Stimulated activated CD8-positive, alpha-beta memory T cell treated with anti-CD3 and anti-CD28 coated beads, Interleukin-12 subunit alpha, Interleukin-12 subunit beta, amount 100 ng/mL, for 1 hour (primary cell): ENCODE measurements at places on chromosomes 11 and 22.
A peak's percentile ranks its signal among the peaks of the same experiment; 100 is the strongest.

GRCh38 chr11:127804747-127805400, 782.5 kb downstream of the ETS1 start:
- DNase-seq, result no peak

- DNase-seq, result no peak
These were observed 10.5 kb upstream of the MMP13 start for GRCh38 chr11:102966011-102966410.

DNA sequence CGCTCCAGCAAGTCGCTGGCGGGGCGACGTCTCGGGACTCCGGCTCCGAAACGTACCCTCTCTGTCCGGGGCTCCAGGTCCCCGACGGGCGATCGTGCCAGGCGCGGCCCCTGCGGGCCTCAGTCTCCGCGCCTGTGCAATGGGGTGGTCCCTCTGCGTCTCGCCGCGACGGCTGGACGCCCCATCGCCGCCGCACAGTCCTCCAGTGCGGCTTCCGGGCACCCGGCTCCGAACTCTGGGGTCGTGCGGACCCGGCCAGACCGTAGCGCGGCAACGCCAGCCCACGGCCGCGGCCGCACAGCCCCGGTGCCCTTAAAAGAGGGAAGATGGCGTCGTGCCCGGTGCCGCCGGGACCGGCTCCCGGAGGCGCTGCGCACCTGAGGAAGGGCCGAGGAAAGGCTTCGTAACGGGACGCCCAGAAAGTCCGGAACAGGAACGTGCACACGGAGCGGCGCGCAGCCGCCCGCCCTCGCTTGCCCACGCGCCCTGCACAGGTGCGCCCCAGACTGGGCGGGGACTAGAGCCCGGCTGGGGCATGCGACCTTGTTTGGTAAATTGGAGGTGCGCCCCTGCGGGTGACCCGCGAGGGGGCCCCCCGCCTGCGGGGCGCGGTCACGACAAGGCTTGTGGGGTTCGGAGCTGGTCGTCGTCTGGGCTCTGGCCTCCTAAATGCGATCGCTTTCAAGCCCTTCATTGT, 525 bp downstream of the BIK start:
- DNase-seq, result no peak

GRCh38 chr11:128341280-128342248, 245.8 kb downstream of the ETS1 start:
- peak; percentile 41 for DNase-seq

GRCh38 chr11:95920460-95921105, 3.3 kb downstream of the MTMR2 start:
- no peak for DNase-seq

DNA sequence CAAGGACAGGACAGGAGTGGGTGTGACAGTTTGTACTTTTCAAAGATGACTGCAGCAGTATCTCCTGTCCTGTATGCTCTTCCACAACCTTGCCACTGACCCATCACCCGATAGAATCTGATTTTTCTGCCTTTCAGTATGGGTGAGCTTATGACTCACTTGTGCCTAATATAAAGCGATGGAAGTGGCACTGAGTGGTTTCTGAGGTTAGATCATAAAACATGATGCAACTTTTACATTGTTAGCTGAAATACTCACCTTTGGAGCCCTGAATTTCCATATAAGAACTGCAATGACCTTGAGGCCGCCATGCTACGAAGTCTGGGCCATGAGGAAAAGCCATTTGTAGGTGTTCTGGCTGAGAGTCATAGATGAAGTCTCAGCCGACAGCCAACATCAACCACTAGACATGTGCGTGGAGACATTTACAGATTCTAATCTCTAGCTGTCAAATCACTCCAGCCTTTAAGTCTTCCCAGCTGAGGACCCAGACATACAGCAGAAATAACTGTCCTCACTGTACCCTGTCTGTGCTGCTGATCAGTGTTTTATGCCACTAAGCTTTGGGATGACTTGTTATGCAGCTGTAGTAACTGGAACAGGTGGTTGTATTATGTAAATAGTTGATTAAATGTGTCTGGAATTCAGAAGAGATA, 105.9 kb upstream of the ARHGAP20 start:
- DNase-seq, result no peak

- no peak for DNase-seq
These were observed 15.2 kb downstream of the KCNQ1OT1 start for GRCh38 chr11:2684581-2684980.

DNA sequence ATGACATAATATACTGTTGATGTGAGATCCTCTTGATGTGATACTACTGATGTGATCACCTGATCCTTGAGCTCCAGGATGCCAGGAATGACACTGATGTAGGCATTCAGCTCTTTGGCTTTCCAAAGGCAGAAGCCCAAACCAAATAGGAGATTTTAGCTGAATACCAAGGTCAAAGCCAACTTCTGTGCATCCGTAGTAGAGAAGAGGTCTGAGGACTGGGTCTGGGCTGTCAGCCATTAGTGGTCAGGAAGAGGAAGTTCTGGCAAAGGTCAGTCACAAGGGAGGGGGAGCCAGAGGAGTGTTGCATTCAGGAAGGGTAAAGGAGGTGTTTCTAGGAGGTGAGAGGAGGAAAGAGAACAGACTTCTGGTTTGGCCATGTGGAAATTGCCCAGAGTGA, 53.4 kb upstream of the PARVG start:
- no peak for DNase-seq

- no peak for DNase-seq
These were observed 8.6 kb downstream of the KCNQ1 start for GRCh38 chr11:2453436-2453835.

GRCh38 chr11:128767591-128768001, 73.7 kb downstream of the FLI1 start:
- DNase-seq, result no peak

- no peak for DNase-seq
These were observed 34.2 kb upstream of the PRR5 start for GRCh38 chr22:44667829-44668189.

DNA sequence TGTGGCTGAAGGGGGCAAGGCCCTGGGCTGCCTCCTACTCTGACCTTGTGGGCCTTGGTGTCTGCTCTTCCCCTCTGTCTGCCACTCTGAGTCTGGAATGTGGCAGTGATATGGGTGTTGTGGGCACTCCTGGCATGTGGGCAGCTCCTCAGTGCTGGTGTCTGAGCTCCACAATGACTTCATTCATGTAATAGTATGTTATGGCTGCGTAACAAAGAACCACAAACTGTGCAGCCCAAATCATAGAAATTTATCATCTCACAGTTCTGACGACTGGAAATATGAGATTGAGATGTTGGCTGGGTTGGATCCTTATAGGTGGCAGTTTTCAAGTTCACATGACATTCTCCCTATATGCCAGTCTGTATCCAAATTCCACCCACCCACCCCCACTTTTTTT, 59.1 kb downstream of the BCR start:
- DNase-seq, result no peak

DNA sequence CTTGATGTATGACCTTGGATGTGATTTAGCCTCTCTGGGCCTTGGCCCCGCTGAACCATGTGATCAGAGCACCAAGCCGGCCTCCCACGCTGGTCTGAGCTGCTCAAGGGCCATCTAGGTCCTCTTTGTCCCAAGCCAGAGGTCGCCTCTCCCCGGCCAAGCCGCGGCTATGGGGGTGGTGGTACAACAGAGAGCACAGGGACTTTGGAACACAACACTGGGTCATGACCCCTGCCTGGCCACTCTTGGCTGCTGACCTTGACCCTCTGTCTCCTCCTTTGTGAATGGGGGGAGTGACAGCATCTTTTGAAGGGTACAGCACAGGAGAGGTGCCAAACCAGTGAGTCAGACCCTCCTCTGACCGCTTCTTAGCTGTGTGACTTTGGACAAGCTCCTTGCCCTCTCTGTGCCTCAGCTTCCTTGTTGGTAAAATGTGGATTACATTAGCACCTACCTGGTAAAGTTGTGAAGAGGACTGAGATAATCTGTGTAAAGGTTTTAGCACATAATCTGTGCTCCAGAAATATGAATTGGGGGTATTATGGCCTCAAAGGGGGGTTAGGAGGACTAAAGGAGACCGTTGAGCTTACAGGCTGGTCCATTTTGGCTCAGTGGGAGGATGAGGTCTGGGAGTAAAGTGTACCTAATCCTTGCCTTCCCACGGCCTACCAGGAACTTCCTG, 4.7 kb downstream of the SCYL1 start:
- DNase-seq, result no peak

DNA sequence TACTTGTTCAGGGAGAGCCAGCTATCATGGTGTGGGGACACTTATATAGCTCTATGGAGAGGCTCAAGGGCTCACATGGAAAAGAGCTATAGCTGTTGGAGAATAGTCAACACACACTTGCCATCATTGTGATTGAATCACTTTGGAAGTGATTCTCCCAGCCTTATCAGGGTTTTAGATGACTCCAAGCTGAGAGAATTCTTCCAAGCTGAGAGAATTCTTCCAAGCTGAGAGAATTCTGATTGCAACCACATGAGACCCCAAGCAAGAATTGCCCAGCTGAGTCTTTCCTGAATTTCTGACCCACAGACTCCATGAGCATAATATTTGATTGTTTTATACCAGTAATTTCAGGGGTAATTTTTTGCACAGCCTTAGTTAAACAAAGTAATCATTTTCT, 1318.3 kb upstream of the RAG2 start:
- DNase-seq, result no peak

GRCh38 chr22:37197451-37198257, 9.6 kb upstream of the C1QTNF6 start:
- DNase-seq, result no peak

DNA sequence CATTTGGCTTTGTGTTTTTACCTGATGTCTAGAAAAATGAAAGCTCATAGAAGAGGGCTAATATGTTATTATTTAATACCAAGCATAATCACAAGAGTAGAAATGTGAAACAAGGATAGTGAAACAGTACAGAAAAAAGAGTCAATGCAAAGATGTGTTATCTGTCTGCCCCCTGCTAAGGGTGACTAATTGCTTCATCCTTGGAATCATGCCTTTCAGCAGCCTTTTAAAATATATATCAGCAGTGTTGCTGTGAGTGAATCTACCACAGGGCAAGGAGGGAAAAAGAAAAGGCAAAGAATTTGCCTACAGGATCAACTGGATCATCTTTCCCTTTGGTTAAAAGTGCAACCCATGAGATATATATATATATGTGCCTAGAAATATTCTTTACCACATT, 867.2 kb upstream of the RAG2 start:
- DNase-seq, result no peak

- no peak for DNase-seq
These were observed 7.5 kb upstream of the PDE3B start for GRCh38 chr11:14636119-14636518.

DNA sequence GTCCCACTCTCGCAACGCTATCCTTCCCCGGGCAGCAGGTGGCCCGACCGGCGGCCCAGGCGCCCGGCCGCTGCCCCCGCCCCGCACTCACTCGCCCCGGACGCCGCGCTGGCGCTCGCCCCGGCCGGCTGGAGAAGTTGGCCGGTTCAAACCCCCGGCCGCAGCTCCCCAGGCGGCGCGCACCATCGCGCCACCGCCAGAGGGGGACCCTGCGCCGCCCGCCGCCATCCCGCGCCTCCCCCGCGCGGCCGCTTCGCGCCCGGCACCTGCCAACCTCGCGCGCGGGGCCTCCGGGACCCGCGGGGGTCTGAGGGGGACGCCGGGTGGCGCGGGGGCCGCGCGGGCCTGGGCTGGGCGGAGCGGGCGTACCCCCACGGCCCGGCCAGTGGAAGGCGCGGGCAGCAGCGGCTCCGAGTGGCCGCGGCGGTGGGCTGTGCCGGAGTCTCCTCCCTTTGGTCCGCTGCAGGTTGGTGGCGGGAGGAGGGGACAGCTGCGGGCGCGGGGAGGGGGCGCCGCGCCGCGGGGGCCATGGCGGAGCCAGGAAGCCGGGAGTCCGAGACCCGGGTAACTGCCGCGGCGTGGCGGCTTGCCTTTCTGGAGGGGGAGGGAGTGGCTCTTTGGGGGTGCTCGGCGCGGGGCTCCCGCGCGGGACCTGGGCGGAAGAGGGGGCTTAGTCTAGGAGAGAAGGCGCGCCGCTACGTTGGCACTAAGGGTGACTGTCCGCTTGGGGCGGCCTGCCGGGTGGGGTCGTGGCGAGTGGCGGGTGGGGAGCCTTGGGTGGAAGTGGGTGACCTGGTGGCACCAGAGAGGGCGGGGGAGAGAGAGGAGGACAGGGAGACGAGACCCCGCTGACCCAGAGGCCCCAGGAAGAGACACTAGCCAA, at the start of the genes MPST and TST:
TSS of gene MPST (plus strand) at position 434 of the 883 bp plus-strand sequence. CDS start at position 529, 95 bp downstream.
TSS of gene TST (minus strand) at position 139 of the 883 bp plus-strand sequence. CDS start 715 bp downstream, outside the sequence.
- peak; percentile 9 for DNase-seq

DNA sequence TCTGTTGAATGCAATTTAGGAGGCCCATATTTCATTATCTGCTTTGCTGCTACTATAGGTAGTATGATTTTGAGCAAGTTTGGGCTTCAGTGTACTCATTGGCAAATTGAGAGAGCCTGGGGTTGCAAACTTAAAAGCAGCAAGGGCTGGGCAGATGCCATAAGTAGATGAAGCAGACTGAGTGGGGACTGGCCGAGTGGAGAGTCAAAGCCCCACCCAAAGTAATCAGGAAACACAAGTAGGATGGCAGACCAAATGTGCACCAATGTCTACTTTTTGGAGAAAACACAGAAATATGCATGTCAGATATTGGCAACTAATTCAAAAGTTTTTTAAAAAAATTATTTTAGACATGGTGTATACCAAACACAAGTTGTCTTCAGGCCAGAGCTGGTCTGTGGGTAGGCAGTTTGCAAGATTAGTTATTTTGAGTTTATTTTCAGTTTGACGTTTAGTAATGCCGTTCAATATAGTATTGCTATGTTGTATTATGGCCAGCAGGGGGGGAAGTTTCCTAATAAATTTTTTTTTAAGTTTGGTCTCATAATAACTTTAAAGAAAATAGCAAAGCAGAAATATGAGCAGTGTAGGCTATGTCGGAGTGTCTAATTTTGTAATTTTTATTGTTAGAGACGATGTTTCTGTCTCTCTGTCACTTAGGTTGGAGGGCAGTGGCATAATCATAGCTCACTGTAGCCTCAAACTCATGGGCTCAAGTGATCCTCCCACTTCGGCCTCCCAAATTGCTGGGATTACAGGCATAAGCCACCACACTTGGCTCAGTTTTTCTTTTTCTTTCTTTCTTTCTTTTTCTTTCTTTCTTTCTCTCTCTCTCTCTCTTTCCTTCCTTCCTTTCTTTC, 105.1 kb downstream of the HIPK3 start:
- no peak for DNase-seq

DNA sequence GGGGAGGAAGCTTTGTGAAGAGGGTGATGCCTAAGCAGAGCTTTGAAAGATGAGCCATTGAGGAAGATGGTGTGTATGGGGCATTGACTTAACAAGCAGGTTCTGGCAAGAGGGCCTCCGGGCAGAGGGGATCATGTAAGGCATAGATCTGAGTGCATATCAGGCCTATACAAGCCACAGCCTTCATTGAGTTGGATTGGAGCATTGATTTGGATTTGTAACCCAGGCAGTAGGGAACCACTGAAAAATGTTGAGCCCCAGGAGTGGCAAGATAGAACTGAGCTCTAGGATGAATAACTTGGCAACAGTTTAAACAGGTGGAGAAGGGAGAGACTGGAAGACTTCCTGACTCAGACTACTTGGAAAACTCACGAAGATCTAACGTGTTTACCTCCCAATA, 21.4 kb downstream of the PANX1 start:
- DNase-seq, result no peak
